ENCODE measurements at places on chromosomes 3 and 15.

GRCh38 chr3:129022114-129023007, 21.3 kb downstream of the EFCC1 start:
- no peak for DNase-seq

- peak; percentile 41 for DNase-seq
These were observed 138.7 kb downstream of the PEX5L start for GRCh38 chr3:179898024-179898423.

DNA sequence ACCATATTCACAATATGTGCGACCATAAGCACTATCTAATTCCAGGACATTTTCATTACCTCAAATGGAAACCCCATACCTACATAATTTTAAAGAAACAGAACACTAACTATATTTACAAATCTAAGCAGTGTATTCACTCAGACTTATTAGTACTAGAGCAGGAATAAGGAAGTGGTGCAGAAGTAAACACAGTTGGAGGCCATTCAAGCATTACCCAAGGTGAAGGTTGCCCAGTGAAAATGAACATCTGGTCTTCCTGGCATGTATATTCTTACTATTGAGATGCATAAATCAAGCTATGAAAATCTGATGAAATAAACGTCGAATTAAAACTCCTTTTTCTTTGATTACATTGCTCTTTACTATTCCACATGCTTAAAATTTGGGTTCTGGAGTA, 78.9 kb upstream of the TTC14 start:
- DNase-seq: no peak

GRCh38 chr15:79170256-79170664, 79.7 kb upstream of the RASGRF1 start:
- DNase-seq: peak; percentile 45

All from EL (cell line).